ENCODE measurements at places on chromosomes 12 and 14.

DNA sequence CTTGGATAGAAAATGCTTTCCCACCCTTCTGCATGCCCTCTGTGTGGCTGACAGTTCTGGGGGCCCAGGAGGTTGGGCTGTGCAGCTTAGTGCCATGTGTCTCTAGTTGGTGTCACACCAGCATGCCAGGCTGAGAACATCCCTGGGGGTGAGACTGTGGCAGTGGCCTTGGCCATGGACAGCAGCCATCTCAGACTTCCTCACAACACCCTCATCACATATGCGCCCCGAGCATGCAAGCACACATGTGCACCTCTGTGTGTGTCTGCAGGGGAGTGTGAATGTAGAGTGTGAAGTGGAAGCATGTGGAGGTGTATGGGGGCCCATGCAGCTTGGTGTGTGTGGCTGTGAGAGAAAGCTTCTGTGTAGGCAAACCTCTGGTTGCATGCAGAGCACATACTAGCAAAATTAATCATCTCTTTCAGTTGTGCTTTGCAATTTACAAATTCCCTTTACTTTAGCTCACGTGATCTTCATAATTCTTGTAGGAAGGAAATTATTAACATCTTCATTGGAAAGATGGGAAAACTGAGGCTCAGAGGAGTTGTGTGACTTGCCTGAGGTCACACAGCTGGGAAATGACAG, 8.4 kb downstream of the ASIC1 start:
- no peak for DNase-seq

DNA sequence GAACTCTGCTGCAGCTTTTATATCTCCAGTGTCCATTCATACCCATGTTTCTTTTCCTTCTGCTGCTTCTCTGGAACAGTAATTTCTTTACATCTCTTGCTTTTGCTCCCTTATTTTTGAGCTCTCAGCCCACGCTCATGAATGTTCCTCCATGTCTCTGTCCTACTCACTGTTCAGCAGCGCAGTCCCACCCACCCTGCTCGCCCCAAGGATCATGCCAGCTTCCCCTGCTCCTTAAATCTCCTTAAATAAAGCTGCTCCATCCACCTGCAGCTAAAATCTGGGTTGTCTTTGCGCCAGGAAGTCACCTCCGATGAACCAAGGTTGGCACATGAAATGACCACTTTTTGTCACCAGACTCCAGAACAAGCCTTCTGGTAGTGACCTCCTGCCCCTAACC, 201.1 kb upstream of the RGS6 start:
- DNase-seq, result no peak

DNA sequence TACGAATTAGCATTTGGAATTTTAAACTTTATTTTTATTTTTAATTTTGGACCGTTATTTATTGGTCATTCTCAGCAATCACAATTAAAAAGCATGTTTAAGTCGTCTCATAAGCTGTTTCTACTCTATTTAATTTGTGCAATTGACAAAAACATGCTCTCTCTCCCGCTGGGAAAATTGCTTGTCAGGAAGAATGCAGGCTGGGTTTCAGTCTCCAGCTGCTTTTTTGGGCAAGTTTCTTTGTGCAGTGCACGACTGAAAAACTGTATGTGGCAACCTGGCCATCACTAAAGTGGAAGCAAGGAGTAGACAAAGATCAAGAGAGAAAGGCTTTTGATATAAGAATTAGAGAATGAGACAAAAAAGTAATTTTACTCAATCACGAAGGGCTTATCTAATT, 941.5 kb upstream of the MDGA2 start:
- no peak for DNase-seq

DNA sequence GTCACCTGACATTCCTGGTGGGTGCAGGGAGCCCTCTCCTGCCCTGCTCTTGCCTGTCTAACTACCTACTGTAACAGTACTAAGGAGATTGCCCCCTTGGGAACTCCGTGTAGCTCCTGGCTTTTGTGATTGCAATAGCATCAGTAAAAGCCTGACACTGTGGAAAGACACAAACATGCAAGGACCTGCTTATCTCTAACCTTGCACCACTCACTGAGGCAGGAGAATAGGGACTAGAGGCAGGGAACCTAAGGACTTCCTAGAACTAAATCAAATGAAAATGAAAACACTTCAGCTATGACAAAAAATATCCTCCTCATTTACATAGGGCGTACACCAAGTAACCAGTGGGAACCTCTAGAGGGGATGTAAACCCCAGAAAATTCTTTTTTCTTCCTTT, 28.5 kb downstream of the TUBA1A start:
- DNase-seq, result no peak

DNA sequence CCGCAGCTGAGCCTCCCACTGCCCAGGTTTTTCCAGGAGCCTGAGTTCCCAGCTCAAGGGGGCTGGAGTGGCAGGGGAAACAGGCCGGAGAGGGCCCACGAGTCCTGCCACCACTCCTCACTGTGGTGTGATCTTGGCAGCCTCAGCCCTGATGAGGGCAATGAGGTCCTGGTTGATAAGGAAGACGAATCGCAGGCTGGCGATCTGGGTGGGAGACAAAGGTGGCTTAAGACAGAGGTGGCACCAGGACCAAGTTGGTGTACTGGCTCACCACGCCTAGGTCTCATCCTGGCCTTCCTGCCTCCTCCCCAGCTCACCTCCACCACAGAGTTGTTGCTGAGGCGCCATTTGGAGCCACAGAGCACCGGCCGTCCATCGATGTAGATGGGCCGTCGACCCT, 9.4 kb downstream of the MCRS1 start:
- DNase-seq, result no peak

- no peak for DNase-seq
These were observed 21.5 kb upstream of the SLC25A3 start for GRCh38 chr12:98572010-98572409.

GRCh38 chr14:85531141-85531586, 1.2 kb downstream of the FLRT2 start:
- DNase-seq, result peak; percentile 51

DNA sequence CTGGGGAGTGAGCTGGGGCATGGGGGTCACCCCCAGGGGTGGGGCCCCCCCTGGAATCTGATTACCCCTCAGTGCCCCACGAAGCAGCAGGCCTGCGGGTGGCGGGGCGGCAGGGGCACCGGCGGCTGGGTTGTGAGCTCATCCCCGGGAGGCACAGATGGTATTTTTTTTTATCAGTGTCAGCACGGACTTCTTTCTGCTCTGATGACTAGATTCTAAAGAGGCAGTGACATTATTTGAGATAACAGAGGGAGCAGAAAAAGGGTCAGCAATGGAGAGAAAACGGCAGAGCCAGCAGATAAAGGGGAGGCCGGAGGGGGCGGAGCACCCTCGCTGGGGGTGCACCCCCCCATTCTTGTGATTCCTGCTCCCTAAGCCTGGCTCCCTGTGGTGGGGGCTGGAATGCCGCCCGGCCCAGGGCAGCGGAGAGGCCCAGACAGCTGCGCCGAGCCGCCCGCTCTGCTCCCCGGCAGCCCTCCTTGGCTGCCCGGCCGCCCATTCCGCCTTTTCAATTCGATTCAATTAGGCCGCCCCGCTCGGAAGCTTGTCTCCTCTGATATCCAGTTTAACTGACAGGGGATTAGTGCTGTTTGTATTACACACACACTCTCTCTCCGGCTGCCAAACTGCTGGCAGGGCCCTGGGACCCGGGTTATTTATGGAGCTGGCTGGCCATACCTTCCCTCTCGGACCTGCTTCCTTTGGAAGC, 32.9 kb downstream of the MVK start:
- DNase-seq, result no peak
